ENCODE measurements at places on chromosomes 7 and 10.
A peak's percentile ranks its signal among the peaks of the same experiment; 100 is the strongest.

GRCh38 chr7:2006231-2006771, 226.4 kb downstream of the MAD1L1 start:
- DNase-seq = no peak

- DNase-seq = peak; percentile 23
Observed at GRCh38 chr10:74683067-74683466, 143.3 kb upstream of the KAT6B start.

DNA sequence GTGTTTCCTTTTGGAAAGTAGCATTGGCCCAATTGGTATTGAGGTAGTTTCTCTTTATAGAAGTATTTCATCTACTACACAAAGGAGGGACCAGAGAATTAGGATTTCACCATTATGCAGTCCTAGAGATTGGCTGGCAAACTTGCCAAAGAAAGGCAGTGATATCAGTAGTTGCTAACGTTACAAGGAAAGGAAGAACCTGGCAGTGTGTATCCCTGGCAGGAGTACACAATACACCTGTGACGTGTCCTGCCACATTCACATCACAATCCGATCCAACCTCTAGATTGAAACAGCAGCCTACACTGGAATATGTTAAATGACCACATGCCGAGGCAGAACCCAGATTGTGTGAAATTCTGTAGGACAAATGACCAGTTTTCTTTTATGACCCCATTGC, 81.7 kb downstream of the CACNB2 start:
- no peak for DNase-seq

DNA sequence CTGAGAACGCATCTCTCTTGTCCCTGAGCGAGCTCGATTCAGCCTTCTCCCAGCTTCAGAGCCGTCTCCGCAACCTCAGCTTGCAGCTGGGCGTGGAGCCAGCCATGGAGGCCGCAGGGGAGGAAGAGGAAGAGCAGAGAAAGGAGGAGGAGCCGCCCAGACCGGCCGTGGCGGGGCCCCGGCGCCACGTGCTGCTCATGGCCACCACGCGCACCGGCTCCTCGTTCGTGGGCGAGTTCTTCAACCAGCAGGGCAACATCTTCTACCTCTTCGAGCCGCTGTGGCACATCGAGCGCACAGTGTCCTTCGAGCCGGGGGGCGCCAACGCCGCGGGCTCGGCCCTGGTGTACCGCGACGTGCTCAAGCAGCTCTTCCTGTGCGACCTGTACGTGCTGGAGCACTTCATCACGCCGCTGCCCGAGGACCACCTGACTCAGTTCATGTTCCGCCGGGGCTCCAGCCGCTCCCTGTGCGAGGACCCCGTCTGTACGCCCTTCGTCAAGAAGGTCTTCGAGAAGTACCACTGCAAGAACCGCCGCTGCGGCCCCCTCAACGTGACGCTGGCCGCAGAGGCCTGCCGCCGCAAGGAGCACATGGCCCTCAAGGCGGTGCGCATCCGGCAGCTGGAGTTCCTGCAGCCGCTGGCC, 43.2 kb downstream of the CHST3 start:
- no peak for DNase-seq

DNA sequence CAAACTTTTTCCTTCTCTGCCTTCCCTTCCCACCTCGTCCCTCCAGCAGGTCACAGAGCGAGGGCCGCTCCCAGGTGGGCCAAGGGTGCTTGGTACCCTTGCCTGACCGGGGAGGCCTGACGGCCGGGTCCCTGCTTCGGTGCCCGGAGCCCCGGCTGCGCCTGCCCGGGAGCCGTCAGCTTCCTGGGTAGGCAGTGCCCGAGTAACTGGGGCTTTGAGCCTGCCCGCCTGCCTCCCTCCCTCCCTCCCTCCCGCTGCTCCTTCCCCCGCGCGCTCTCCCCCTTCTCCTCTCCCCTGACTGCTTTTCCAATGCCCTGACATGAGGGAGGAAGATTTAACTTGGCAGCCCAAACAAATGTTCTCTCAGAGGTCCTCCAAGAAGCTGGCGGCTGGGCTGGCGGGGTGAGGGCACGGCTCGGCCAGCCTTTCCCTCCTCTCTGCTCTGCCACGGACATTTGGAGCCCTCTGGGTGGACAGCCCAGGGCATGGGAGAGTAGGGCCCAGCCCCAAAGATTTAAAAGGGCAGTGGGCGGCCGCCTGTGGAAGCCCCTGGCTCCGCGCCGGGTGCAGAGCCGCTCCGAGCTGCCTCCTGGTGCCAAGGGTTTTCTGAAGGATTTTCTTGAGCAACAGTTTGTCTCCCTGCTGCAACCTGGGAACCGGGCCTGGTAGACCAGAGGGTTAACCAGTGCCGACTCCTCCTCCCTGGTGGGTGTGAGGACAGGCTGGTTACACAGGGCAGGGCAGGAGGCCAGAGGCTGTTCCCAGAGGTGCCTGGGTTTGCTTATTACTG, 2.0 kb downstream of the ZMIZ1 start:
- DNase-seq = peak; percentile 76

DNA sequence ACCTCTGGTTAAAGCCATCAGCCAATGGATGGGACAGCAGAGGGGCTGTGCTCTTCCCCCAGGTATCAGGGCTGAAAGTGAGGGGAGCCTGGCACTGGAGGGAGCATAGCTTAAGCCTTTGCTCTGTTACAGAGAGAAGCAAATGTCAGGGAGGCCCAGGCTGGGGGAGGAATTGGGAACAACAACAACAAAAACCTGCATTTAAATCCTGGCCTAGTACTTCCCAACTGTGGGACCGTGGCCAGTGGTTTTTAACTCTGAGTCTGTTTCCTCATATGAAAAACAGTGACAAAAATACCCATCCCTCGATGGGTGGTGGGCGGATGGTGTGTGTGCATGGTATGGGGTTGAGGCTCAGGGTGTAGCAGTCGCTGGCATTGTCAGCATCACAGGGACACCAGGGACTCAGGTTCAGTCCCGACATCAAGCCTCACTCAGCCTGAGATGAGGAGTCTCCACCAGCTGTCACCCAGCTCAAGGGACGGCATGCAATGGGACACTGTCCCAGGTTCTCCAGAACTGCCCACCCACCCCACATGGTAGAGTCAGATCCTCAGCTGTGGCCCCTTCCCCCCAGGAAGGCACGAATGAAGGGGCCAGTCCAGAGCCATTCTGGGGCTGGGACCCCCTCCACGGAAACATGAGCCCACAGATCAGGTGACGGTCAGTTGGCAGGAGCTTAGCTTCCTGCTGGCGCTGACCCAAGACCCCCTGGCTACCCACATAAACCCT, 74.5 kb downstream of the AFAP1L2 start:
- DNase-seq = no peak

GRCh38 chr10:3065622-3066021, 1.7 kb upstream of the PFKP start:
- DNase-seq = no peak

- DNase-seq = no peak
Observed at GRCh38 chr10:73926152-73926764, 15.3 kb downstream of the PLAU start.

DNA sequence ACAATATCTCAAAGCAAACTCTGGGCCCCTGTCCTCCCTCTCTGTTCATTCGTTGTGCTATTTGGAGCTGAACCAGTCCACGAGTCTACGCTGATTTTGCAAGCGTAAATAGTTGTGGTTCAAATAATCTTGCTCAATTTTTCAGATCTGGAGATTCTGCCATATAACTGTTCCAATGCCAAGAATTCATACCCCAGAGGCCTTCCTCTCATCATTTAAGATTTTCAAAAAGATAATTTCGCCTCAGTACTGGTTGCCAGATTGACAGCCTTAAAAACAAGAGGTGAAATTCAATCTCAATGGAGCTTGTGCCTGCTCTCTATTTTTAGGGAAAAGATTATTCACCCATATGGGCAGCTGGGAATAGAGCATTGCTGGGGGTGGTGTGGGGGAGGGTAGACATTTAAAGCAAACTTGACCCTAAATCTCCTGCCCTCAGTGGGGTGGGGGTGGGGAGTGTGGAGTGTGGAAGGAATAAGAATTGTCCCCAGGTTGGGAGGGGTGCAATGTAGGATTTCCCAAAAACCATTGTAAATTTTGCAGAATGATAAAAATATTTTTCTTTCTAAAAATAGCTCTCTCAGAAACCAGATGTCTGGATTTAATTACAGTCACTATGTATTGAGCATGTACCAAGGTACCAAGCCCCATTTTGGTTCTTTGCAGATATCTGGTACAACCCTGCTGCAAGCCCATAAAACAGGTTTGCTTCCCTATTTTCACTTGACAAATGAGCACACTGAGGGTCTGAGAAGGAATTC, 104.7 kb upstream of the EEPD1 start:
- peak; percentile 97 for DNase-seq

Data from iris pigment epithelial cell (primary cell).